ENCODE measurements at places on chromosomes 5 and 9.

DNA sequence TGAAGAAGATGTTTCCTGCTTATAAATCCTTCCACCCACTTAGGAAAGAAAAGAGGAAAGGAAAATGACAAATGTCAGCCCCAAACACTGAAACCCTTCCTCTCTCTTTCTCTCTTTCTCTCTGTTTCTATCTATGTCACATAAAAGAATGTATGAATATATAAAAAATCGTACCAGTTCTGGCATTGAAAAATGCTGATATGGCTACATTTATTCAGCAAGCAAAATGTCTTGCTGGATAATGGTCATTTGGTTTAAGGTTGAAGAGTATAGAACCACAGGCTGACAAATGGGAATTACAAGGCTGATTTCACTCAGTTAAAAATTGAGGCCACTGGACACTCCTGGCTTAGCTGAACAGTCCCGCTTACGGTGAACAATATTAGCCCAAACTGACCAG, 335.9 kb downstream of the PARP8 start:
- DNase-seq = no peak

DNA sequence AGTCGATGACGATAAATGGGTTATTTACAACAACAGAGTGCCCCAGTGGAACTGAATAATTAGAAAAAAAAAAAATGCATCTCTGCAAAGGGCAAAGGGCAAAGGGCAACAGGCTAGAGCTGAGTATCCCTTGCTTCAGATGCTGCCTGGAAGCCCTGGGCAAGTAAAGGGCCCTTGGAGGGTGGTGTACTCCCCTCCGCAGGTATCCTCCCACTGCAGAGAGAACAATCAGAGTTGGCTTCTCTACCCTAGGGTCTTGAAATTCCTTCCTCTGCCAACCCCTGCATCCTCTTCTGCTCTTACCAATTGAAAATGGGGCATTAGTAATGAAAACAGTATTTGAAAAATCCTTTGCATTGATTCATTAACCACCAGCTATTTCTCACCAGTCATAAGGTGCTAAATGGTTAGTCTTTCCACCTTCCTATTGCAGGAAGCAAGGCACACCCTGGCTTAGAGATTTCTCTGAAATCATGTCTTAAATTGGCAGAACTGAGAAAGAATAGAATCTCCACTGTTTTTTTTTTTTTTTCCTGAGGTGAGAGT, 122.6 kb downstream of the SEMA6A start:
- DNase-seq = no peak

DNA sequence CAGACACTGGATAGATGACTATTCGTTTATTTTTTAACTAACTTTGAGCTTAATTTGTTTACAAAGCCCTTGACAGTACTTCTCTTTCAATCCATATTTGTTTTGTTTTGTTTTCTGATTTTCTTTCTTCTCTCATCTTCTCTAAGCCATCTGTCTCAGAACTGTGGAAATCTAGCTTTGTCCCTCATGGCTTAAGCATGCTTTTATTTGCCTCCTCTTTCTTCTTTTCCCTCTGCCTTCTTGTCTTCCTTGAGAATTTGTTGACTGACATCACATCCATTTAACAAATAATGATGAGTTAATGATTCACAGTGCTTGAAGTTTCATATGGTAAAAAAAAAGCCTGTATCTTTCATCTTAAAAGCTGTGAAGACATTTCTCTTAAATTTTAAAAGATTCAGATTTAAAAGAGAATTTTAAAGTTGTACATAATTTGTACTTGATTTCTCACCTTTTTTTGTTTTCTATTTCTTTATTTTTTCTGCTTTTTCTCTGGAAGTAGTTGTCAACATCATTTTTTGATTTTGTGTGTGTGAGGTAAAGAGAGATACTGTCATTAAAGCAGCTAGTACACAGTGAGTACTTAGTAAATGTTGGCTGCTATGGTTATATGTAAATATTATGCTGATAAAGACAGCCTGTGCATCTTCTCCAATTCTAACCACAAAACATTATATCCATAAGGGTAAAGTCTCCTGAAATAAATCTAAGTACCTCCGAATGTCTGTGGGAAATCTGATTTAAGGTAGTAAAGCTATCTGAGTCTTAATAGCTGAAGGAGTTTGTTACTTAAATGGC, 13.9 kb upstream of the SGCD start:
- no peak for DNase-seq

DNA sequence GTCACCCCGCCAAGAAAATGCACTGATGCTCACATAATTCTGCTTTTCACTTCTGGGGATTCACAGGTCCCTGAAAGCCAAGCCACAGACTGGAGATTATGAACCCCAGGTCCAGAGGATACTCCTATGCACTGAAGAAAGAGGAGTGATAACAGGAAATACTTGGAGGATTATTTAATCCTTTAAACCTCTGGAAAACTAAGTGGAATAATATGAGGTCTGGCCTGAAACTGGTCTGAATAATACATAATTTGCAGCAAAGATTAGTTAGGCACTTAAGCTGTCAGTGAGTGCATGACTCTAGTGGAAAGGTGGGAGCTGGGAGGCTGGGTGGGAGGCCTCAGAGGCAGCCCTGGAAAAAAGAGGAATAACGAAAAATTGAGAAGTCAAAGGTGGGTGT, 45.7 kb downstream of the MARCHF3 start:
- no peak for DNase-seq

GRCh38 chr9:121372239-121373010, 2.4 kb upstream of the STOM start:
- DNase-seq = no peak

DNA sequence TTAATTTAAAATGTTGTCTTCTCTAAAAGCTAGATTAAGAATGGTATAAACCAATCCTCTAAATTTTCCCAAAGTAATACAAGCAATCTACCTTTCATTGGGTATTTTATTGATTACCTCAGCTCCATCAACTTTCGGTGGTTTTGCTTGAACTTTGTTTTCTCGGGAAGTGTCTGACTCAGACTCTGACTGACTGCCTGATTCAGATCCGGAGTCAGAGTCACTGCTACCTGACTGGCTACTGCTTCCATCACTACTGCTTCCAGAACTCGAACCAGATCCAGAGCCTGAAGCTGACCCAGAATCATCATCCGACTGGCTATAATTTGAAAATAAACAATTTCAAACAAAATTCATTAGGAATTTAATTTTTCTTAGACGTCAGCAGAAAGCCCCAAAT, 24.0 kb downstream of the CHD1 start:
- no peak for DNase-seq

GRCh38 chr9:83119873-83120272, 56.9 kb upstream of the RASEF start:
- no peak for DNase-seq

- DNase-seq = no peak
These were observed 1.2 kb downstream of the INVS start for GRCh38 chr9:100100146-100100667.

GRCh38 chr9:33919276-33919897, 102.4 kb downstream of the UBE2R2 start:
- DNase-seq = no peak

- no peak for DNase-seq
These were observed 59.6 kb downstream of the C9orf152 start for GRCh38 chr9:110148384-110148783.

GRCh38 chr9:98097836-98098235, 21.2 kb downstream of the TRIM14 start:
- DNase-seq = no peak

DNA sequence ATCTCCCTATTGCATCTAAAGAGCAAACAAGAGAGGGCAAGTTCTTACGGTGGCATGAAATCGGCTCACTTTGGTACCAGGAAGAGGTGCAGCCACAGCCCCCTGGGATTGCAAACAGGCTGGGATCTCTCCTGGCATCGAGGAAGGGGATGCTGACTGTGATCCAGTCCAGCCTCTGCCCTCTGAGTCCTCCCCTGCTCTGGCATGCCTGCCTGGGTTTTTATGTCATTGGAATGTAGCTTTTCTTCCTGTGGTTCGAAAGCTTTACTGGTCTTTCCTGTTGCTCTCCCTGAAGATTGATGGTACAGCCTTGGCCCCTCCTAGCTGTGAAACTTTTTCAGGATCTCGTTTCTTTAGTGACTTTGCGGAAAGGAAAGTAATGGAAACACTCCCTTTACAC, 6.6 kb downstream of the SLC46A2 start:
- DNase-seq = no peak

GRCh38 chr5:87851603-87852002, 417.0 kb downstream of the TMEM161B start:
- no peak for DNase-seq

DNA sequence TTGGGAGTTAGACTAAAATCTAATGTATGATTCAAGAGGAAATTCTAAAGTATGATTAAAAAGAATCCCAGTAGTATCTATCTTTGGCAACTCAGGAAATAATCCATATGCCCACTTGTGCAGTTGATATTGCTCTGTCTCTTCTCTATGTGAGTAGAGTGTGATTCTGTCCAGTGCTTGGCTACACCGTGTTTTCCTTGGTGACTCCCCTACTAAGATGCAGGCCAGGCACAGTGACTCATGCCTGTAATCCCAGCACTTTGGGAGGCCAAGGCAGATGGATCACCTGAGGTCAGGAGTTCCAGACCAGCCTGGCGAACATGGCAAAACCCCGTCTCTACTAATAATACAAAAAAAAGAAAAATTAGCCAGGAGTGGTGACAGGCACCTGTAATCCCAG, 495.4 kb downstream of the MAT2B start:
- no peak for DNase-seq

- no peak for DNase-seq
These were observed 140.9 kb downstream of the SLC25A46 start for GRCh38 chr5:110879675-110880074.

DNA sequence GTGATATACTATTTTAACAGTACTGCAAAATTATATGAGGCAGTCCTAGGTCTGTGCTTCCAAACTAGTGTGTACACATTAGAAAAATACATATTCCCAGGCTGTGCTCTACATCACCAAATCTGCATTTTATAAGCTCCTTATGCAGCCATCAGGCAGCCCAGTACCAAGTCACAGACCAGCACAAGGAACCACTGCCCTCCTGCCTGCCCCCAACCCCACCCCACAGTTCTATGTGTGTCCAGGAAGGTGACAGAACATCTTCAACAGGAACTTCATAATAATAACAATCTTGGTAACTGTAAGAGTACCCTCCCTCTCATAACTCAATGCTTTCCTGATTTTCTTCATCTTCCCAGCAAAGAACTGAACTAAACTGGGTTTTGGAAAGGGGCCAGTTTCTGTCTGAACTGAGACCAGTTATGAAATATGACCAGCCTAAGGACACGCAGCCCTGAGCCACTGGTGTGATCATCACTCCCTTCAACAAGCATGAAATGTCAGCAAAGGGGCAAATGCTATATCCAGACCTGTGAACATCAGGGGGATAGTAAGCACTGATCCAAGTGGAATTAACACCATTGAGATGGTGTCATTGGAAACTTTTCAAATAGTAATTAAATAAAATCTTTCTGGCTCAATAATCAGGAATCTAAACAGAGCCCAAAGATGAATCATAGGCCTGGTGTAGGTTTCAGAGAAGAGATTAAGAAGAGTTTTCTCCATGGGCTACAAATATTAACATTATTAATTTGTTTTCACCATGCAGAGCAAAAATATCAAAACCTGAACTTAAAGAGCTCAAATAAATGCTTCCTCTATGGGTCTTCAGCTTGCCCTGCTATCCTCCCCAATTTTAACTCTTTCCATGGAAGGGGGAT, 82.1 kb downstream of the DPYSL3 start:
- DNase-seq = no peak

DNA sequence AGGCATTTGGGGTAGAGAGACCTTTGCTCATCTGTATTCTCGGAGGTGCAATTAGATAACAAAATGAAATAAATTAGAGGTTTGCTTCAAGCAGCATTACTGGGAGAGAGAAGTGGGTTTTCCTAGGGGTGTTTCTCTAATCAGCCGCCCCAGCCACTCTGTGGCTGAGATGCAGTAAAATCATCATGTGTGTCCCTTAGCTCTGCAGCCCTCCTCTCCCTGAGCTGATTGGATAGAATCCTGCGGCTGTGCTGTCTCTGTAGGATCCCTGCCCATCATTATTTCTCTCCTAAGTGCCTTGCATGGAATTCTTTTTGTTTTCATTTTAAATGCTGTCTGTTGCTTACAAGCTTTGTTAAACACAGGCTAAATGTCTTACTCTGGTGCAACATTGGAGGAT, 171.4 kb downstream of the SH3GL2 start:
- no peak for DNase-seq

DNA sequence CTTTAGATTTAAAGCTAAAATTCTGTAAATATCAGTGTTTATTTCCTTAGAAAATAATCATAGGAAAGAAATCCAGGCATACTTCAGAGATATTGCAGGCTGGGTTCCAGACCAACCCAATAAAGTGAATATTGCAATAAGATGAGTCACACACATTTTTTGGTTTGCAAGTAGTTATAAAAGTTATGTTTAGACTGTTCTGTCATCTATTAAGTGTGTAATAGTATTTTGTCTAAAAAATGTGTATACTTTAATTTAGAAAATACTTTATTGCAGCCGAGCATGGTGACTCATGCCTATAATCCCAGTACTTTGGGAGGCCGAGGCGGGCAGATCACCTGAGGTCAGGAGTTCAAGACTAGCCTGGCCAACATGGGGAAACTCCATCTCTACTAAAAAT, 6.9 kb upstream of the RIC1 start:
- DNase-seq = no peak

DNA sequence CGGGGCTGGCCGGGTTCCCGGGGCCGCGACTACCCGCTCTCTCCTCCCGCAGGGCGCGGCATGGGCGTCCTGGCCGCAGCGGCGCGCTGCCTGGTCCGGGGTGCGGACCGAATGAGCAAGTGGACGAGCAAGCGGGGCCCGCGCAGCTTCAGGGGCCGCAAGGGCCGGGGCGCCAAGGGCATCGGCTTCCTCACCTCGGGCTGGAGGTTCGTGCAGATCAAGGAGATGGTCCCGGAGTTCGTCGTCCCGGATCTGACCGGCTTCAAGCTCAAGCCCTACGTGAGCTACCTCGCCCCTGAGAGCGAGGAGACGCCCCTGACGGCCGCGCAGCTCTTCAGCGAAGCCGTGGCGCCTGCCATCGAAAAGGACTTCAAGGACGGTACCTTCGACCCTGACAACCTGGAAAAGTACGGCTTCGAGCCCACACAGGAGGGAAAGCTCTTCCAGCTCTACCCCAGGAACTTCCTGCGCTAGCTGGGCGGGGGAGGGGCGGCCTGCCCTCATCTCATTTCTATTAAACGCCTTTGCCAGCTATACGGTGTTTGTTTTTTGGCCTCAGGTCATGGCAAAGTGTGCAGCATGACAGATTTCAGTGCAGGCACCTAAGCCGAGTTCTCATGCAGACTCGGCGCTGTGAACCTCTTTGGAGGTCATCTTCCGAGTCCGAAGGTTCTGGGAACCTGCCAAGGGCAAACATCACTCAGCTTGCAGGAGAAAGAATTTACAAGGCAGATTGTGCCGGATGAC, 516 bp downstream of the MRPL41 start:
- DNase-seq = peak; percentile 5

- DNase-seq = no peak
These were observed 1742.3 kb upstream of the NUDT12 start for GRCh38 chr5:105304859-105305258.

Measured in stimulated activated CD4-positive, alpha-beta T cell treated with anti-CD3 and anti-CD28 coated beads, Interleukin-1b, Interleukin-23, amount 100 ng/mL, for 1 hour (primary cell).